GM12892 (cell line): ENCODE measurements at places on chromosomes 11 and 22.

DNA sequence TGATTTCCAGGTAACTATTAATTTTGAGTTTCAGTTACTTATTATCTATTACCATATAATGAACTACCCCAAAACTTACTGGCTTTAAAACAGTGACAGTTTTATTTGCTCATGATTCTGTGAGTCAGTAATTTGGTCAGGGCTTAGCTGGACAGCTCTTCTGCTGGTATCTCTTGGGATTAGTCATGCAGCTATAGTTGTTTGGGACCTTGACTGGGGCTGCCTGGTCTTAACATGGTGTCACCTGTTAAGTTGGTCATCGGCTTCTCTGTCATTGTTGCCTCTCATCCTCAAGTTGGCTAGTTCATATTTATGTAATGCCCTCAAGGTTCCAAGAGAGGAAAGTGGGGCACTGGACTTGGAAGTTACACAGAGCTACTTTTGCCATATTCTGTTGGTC is 177.5 kb downstream of the TMEM135 start:
- DNase-seq = no peak

DNA sequence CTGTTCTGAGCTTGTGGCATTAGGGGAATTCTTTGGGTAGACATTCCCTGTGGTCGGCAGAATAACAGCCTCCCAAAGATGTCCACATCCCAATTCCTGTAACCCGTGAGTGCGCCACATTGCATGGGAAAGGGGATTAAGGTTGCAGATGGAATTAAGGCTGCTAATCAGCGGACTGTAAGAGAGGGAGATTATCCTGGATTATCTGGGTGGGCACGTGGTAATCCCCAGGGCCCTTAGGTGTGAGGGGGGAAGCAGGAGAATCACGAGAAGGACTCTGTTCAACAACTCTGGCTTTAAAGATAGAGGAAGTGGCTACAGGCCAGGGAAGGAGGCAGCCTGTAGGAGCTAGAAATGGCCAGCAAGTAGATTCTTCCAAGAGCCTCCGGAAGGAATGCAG is 16.0 kb downstream of the CACNG2 start:
- DNase-seq = no peak

DNA sequence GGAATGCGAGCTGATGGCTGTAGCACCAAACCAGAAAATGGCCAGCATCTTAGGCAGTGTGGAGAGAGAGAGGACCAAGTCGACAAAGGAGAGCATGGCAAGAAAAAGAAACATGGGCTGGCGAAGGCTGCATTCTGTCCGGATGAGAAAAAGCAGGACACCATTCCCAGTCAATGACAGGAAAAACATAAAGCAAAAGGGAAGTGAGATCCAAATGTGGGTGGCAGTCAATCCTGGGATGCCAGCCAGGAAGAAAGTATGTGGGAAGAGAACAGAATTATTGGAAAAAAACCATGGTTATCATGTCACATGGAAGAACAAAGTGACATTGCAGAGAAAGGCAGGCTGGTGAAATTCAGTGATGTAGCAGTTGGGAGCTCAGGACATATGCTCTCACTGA is 36.9 kb upstream of the OR56A1 start:
- DNase-seq = no peak

GRCh38 chr11:75632450-75632849 is 36.4 kb downstream of the MAP6 start:
- DNase-seq = no peak

DNA sequence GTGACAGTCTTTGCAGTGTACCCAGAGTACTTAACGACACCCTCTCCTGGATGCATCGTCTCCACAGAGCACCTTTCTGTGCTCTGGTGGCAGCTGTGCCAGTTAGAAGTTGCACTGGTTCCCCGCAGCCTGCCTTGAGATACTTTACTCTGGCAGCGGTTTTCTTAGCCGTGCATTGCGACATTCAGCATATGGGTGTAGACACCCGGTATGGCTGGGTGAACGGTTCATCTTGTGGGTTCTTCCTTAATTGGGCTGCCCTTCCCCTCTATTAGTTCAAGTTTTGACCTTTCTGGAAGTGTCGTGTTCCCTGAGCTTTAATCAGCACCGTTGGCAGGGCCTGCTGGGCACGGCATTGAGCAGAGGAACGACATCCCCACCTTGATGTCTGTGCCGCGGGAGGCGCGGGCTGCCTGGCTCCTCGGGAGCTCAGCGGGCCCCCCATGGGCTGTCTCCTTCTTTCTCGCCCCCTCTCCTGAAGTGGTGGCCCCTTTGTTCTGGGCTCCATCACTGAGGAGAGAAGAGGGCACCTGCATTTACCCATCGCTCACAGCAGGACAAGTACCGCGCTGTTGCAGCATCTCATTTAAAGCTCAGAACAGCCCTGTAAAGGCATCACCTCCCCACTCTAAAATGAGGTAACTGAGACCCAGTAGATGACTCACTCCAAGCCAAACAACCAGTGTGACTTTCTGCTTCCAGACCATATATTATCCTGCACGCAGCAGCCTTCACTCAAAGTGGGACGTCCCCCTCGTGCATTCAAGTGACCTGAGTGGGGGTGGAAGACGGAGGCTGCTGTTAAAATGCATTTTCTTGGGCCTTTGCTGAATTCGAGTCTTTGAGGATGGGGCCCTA is 13.3 kb downstream of the FAM83F start:
- no peak for DNase-seq

GRCh38 chr22:35315141-35315854 is 15.6 kb downstream of the TOM1 start:
- DNase-seq = no peak
